ENCODE measurements at places on chromosomes 6 and 20.

DNA sequence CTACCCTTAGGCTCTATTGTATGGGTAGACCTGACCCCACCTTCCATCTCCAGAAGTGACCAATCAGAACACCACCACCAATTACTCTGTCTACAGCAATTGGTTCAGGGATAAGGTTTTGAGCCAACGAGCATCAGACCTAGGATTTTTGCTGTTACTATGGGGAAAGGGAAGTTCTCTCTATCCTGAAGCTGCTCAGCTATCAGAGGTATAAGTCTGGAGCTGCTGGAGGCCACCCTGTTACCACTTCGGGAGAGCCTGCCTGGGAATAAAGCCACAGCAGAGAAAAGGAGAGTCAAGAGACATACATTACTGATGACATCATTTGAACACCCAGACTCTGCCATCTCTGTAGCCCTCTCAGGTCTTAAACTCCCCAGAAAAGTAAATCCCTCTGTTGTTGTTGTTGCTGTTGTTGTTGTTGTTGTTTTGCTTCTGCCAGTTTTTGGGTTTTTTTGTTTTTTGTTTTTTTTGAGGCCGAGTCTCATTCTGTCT lies 94.5 kb downstream of the PREX1 start:
- no peak for DNase-seq

DNA sequence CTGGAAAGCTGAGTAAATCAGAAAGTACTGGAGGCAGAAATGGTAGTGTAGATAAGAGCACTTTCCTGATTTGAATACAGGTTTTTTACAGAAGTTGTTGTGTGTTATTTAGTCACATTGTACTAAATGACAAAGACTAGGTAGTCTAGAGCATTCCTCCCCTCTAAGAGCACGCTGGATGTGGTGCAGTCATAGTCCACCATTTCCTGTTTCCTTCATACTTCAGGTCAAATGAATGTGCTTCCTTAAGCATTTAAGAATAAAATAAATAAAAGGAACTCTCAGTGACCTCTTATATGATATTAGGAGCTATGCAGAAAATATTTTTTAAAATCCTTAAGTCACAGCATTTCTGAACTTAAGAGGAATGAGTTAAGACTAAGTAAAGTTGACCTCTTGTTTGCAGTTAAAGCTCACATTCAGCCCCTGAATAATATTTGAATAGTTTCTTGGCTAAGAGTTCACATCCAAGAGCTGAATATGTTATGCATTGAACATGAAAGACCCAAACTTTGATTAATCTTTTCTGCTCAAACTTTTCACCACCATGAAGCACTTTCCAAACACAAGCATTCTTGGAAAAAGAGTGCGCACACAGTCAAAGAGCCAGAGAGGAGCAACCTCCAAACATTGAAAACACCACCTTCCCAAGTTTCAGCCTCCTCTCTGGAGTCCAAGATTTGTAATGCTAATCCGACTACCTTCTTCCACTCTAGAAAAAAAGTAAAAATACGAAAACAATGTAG lies 53.4 kb upstream of the TMEM30A start:
- DNase-seq = peak; percentile 22

DNA sequence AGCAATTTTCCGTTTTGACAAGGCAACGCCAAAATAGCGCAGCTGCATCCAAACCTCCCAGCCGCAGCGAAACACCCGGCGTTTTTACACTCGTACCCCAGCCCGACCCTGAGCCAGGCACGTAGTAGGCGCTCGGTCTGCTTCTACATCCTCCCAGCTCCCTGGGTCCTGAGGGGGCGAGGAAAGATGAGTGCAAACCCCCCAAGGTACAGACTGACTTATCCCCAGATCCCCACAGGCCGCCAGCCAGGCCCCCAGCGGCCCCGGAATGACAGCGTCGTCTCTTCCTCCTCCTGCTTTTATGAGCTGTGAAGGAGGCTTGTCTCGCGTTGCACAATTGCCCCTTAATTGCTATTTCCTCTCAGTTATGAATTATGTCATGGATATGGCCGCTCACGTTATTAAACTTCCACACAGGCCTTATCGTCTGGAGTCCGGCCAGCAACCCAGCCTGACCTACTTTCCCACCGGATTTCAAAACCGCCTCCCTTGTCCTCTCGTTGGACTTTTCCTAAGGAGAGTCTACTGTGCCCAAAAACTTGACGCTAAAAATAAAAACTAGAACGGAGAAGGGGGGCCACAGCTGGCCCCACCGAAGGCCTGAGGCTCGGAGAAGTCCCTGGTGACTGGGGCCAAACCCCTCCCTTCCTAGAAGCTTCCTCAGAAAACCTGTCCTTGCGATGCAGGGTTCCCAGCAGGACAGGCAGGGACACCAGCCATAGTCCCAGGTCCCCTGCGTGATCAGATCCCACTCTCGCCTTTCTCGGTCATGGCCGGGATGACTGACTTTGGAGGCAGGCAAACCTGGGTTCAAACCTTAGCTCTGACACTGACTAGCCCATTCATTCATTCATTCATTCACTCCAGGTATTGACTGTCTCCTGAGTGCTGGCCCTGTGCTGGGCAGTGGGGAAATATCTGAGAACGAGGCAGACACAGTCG lies 130.9 kb upstream of the PTPN1 start:
- peak; percentile 46 for DNase-seq

GRCh38 chr6:72535124-72535523 lies 86.7 kb upstream of the KCNQ5 start:
- DNase-seq = no peak

DNA sequence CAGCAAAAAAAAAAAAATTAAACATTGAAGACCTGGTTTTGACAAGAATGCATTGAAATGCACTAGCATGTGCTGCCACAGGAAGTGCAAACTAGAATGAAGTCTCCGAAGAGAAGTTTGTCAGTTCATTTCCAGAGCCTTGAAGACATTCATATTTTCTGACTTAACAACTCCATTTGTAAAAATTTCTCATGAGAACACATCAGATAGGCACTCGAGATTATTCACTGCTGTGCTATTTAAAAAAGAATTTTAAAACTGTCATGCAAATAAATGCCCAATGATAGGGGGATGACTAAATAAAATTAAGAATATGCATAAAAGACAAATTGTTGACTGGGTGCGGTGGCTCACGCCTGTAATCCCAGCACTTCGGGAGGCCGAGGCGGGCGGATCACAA lies 394.6 kb upstream of the JARID2 start:
- no peak for DNase-seq

GRCh38 chr6:56582236-56582635 lies 60.5 kb downstream of the DST start:
- no peak for DNase-seq

GRCh38 chr6:158840465-158840864 lies 21.3 kb upstream of the EZR start:
- DNase-seq = no peak

DNA sequence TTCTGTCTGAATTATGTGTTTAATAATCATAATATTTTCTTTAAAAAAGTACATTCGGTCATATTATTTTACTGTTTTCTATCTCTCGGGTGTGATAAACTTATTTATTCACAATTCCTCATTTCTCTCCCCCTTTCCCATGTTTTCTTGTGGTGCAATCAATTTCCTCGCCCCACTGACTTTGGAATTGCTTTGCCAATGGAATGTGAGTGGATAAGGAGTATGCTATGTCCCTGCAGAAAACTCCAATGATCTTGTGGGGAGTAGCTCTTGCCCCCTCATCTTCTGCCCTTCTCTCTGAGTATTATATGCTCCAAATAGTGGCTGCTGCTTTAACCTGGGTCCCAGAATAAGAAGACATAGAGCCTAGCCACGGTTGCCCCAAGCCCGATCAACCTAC lies 64.1 kb downstream of the HMGN3 start:
- DNase-seq = no peak

DNA sequence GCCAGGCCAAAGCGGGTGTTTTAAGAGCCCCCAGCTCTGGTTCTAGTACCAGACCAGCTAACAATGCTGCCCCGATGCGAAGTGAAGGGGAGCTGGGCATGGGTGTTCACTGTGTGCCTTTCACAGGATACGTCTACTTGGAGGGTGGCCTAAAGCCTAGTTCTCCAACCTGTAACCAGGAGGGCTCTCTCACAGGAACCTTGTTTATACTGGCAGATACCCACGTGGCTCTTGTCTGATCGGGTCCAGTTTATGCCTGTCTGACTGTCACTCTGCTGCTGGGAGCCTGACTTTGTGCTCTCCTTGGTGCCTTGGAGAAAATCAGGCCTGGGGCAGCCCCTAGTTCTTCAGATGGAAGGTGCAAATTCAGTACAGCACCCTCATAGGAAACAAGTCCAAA lies 60.2 kb upstream of the RNF144B start:
- no peak for DNase-seq

DNA sequence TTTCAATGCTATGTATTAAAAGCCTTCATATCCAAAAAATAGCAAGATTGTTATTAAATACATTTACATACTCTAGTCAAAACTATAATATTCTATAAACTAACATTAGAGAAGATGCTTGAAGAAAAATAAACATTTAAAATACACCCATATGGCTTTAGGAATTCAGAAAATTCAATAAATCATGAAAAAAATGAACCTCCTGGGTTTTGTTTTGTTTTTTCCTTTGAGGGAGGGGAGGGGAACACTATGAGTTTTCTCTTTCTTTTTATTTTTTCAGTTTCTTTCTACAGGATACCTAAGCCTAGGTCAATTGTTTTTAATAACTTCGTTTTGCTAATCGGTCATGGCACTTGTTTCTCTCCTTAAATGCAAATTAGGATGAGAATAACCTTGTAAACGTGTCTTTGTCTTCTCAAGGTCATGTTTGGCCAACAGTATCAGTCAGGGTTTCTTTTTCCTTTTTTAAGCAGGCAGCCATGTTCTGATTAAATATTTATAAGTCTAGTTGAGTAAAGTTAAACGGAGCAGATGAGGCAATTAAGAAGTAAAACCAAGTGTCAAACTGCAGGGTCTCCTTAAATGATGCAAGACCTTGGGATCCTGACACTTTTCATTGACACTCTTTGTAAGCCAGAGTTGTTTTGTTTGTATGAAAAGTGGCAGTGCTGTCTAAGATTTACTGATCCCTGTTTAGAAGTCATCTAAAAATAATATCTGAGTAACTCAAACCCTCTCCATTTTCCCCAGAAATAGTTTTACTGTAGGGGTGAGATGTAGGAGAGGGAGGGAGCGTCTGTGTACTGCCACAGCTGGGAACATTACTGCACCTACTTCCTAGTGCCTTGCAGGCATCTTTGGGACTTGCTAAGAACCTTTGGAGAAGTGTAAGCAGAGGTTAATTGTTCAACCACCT lies 392.3 kb downstream of the PLCB1 start:
- DNase-seq = no peak

DNA sequence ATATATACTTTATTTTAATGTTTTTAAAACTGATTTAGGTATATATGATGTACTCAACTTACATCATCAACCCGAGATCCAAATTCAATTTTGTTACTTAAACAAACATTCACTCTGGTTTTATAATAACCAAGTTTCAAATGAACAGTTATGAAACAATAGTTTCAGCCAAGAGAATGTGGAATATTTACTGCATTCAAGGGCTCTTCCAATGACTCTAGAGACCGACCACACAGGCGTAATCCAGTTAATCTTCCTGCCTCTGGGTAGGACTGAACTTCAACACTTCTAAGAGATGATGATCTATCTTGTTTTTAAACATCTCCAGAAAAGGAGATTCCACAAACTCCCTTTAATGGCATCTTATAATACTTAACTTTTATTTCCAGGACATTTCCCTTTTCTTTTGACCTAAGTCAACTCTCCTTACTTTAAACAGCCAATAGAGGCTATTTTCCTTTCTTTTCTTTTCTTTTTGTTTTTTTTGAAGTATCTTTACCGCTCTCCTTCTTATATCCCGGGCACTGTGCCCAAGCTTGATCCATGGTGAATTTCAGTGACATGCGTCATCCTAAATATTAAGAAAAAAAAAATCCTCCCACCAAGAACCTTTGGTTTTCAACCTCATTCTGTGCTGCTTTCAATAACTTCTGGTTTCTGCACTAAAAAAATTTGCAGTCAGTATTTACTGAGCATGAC lies 110.1 kb downstream of the KIF13A start:
- peak; percentile 78 for DNase-seq

- no peak for DNase-seq
Observed at GRCh38 chr20:45971425-45971674, 653 bp downstream of the ZNF335 start.

DNA sequence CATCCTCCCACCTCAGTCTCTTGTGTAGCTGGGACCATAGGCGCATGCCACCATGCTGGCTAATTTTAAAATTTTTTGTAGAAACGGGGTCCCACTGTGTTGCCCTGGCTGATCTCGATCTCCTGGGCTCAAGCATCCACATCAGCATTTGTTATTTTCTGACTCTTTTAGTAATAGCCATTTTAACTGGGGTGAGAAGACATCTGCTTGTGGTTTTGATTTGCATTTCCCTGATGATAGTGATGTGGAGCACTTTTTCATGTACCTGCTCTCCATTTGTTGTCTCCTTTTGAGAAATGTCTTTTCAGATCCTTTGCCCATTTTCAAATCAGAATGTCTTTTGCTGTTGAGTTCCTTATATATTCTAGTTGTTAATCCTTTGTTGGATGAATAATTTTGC lies 22.2 kb upstream of the TULP4 start:
- no peak for DNase-seq

DNA sequence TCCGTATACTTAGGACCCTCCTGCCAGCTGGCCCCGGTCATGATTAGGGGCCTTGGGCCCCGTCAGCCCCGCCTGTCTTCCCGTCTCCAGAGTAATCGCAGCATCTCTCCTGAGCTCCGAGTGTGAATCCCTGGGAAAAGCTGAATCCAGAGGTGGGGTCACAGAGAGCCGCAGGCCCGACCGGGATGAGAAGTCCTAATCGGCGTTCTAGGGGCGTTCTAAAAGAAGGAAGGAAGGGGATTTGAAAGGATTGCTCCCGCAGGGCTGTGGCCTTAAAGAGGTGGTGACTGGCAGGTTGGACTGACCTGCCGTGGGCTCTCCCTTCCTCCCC lies 371 bp downstream of the HMGN4 start:
- DNase-seq = no peak

GRCh38 chr20:52003415-52003814 lies 188.2 kb downstream of the ZFP64 start:
- no peak for DNase-seq

GRCh38 chr6:112651239-112651638 lies 304.1 kb downstream of the RFPL4B start:
- no peak for DNase-seq

GRCh38 chr6:158220786-158221442 lies 52.8 kb downstream of the GTF2H5 start:
- DNase-seq = peak; percentile 73

GRCh38 chr20:37636977-37637376 lies 56.9 kb upstream of the CTNNBL1 start:
- no peak for DNase-seq

- DNase-seq = no peak
Observed at GRCh38 chr6:136979206-136979605, 57.1 kb downstream of the SLC35D3 start.

Data from epithelial cell of esophagus (primary cell).